Stimulated activated CD4-positive, alpha-beta T cell treated with anti-CD3 and anti-CD28 coated beads, Interleukin-15, amount 100 ng/mL, for 1 hour (primary cell): ENCODE measurements at places on chromosomes 11 and 22.

DNA sequence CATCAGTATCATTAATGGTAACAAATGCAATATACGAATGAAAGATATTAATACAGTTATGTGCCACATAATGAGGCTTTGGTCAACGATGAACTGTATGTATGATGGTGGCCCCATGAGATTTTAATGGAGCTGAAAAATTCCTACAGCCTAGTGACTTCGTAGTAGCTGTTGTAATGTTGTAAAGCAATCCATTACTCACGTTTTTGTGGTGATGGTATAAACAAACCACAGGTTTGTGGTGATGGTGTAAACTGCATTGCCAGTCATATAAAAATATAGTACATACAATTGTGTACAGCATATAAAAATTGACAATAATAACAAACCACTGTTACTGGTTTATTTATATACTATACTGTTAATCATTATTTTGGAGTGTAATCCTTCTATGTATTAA is 27.4 kb upstream of the GRIA4 start:
- DNase-seq: no peak

DNA sequence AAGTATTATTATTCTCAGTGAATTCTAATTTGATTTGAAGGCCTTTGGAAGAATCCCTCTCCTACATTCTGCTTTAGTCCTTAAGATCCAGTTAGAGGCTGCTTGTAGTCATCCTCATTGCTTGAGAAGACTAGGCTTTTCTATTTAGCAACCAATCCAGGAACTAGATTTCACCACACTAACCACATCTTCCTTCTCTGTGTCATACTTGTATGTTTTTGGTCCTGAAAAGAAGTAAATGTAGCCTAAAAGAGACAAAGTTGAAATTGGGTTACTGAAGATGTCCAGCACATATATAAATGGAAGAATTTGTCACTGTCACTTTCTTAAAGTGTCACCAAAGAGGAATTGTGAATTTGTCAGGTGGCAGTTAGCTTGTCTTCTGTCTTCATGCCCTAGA is 46.6 kb upstream of the MMP7 start:
- DNase-seq: no peak

DNA sequence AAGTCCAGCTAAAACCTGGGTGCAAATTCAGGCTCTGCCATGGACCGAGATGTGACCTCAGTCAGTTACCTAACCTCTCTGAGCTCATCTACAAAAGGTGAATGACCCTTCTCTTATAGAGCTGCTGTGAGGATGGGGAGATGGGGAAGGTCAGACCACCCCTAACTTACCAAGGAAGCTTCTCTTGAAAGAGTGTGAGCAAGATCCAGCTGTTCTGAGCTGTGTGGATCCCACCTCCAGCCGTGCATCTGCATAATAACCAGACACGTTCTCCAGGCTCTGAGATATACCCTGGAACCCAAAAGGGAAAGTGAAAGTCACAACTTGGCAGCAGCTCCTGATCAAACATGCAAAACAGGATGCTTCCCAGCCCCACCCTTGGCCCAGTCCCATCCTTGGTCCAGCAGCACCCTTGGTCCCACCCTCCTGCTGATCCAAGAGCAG is at the start of gene APOL3:
Gene APOL3 (minus strand): TSS at position 257 of the 444 bp plus-strand sequence. CDS start 11,700 bp downstream, outside the sequence.
- DNase-seq: no peak

DNA sequence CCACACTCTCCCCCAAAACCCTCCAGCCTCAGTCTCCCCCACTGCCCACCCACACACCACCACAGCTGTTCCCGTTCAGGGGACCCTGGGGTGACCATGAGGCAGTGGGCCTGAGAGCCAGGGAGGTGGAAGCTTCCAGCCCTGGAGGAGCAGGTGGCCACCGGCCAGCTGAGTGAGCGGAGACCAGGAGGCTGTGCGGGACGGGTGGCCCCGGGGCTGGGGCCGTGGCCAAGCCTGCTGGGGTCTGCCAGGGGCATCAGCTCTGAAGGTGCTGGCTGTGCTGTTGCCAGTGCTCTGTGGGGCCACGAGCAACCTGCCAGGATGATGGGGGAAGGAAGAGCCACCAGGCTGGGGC is 26.0 kb downstream of the OSBPL5 start:
- DNase-seq: no peak

DNA sequence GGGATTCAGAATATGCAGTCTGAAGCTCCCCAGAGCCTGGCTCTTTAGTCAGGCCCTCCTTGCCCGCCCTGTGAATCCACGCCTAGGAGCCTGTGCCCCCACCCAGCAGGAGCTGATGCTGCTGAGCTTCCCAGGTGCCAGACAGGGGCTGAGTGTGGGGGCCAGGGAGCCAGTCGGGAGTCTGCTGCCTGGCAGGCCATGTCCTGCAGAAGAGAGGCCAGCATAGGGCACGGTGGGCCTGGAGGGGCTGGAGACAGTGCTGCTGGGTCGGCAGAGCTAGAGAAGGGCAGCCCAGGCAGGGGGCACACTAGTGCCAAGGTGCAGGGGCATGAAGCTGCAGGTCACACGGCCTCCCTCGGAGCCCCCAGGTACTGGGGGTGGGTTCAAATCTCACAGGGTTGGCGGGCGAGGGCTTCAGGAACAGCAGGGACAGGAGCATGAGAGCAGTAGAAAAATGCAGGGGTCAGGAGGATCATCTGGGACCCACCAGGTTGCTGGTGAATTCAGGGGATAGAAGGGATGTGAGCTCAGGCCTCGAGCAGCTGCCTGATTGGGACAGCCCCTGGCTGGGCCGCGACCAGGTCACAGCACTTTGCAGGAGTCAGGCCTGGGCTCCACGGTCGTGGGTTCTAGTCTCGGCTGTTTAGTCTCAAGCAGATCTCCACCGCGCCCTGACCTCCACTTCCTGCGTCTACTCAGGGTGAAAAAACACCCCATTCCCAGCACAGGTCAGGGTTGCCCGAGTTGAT is 4.1 kb upstream of the SEPTIN5 start:
- DNase-seq: no peak

DNA sequence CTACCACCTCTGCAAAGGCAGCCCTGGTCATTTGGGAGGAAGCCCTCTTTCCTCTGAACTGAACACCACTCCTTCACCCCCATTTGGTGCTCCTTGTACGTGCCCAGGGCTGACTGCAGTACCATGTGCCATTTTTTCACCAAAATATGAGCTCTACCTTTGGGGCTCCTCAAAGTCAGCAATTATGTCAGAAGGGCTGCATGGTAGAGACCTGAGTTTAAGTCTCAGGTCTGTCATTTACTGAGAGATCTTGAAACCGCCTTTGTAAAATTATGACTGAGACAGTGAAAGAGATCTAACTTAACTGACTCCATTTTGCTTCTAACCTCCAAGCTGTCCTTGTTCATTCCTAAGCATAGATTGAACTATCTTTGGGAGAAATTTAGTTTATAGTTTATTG is 58.0 kb downstream of the THAP12 start:
- DNase-seq: no peak

GRCh38 chr22:32707971-32708370 is 93.5 kb upstream of the TIMP3 start:
- no peak for DNase-seq

DNA sequence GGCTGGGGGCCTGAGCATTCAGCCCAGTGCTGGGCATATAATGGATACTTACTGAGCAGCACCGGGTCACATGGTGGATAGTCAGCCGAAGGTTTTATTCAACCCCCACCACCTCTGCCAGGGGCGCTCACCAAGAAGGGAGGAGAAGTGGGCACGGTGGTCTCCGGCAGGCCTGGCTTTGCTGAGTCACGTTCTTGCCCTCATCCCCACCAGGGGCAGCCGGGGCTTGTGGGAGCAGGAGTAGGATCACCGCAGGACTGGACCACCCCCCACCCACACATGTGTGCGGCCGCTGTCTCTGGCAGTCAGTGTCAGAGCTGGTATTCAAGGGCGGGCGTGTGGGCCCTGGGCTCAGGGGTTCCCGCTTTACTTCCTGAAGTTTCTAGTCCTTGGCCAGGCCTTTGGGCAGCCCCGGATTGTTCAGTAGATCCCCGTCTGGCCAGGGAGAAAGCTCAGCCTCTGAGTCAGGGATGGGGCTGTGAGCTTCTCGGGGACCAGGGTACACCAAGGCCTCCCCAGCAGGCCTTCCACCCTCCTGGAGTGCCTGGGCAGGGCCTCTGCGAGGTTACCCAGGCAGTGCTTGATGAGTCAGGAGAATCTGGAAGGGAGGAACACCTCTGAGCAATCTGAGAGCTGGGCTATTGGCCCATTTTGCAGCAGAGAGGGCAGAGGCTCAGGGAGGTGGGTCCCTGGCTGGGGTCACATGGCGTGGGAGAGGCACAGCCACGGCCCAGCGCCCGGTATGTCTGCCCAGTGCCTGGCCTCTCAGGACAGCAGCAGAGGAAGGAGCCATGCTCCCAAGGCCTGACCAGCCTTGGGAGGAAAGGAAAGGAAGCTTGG is 60.6 kb downstream of the RTL6 start:
- DNase-seq: no peak

DNA sequence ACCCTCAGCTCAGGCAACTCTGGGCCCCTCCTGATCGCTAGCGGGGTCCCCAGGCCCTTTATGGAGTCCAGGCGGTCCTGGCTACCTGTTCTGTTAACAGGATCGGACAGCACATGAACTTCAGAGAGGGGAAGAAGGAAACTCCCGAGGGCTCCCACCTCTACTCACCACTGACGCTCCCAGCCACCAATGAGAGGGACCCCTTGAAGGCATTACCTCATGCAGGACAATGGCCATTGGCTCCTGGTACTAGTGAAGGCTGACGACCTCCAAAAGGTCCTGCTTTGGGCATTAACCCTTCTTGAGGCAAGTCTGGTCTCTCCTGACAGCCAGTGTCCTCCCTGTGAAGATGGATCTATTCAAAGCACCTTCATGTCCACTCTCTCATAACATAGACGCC is 71.5 kb upstream of the LMO1 start:
- DNase-seq: no peak

- DNase-seq: no peak
Measured at GRCh38 chr11:110571081-110571720, 141.0 kb downstream of the ARHGAP20 start.

GRCh38 chr22:27868732-27869282 is 50.2 kb downstream of the PITPNB start:
- DNase-seq: no peak

GRCh38 chr11:10540546-10540914 is 457 bp downstream of the RNF141 start:
- DNase-seq: no peak

GRCh38 chr11:130478881-130479280 is 30.4 kb downstream of the ADAMTS15 start:
- no peak for DNase-seq

DNA sequence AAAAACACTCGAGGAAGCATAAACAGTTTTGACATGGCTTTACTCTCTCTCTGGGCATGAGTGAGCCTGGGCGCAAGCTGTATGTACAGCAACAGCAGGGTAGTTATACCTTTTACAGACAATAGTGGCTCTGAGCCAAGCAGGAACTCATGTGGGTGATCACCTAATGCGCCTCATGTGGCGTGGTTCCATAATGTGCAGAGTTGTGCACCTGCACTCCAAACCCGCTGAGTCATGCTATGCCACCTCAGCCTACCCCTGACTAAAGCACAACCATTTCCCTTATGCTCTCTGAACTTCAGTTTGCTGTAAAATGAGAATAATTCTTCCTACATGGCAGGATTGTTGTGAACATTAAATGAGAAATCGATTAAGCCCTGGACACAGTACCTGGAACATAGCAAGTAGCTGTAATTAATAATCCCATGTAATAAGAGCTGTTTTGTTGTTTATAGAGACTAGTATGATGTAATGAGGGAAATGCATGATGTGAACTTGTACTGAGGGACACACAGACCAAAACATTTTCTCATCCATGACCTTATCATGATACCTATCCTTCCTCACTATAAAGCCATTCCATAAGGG is 71.6 kb downstream of the CCDC34 start:
- no peak for DNase-seq

GRCh38 chr22:29093501-29094300 is 20.9 kb downstream of the KREMEN1 start:
- no peak for DNase-seq

DNA sequence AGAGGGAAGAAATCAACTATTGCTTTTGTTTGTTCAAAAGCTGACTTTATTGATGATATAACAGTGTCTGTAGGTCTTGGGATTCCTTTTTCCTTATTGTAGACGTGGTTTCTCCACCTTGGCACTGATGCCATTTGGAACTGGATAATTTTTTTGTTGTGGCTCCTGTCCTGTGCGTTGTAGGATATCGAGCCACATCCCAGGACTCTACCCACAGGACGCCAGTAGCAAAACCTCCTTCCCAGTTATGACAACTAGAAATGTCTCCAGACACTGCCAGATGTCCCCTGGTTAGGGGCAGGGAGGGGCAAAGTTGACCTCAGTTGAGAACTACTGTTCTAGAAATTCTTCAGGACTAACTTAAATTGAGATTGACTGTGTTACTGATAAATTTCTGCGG is 45.8 kb downstream of the ZNRF3 start:
- no peak for DNase-seq

DNA sequence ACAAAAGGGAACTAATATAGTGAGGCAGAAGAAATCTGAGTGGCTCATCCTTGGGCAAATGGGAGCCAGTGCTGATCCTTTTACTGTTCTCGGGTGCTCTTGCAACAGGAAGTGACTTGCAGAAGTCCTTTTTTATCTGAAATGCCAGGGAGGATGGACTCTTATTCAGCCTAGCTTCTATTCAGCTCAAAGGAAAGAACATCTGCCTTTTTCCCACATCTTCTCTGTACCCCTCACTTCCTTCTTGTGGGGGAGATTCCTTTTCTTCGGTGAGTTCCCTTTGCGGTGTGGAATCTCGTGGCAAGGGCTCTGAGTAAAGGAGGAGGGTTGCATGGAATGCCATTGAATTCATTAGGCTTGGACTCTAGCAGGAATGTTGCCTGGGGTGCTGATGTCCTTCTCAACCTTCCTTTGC is 76.2 kb downstream of the ZBTB16 start:
- DNase-seq: no peak

GRCh38 chr22:29716814-29717545 is 2.8 kb upstream of the CABP7 start:
- no peak for DNase-seq

- DNase-seq: no peak
Measured at GRCh38 chr11:12642040-12642439, 32.2 kb upstream of the TEAD1 start.

- DNase-seq: no peak
Measured at GRCh38 chr22:24191381-24191841, 10.1 kb downstream of the SUSD2 start.

GRCh38 chr11:82539669-82540068 is 194.0 kb downstream of the FAM181B start:
- no peak for DNase-seq

DNA sequence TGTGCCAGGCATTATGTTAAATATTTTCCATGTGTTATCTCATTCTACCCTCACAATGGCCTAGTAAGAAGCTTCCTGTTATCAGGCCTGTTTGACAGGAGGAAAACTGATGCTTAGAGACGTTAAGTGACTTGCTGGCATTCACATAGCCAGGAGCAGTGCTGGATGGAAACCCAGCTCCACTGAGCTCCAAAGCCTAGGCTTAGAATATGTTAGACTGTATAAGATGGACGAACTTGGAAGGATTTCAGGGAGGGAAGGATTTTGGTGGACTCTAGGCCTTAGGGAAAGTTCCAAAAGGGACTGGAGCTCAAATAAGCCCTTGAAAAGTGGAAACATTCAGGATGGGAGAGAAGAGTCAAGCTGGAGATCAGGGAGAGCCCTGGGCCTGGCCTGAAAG is 2.1 kb downstream of the CD44 start:
- DNase-seq: no peak

- no peak for DNase-seq
Measured at GRCh38 chr11:30585125-30585891, 845 bp downstream of the MPPED2 start.
